Amniotic stem cell (primary cell): ENCODE measurements at places on chromosomes 7 and 10.
A peak's percentile ranks its signal among the peaks of the same experiment; 100 is the strongest.

DNA sequence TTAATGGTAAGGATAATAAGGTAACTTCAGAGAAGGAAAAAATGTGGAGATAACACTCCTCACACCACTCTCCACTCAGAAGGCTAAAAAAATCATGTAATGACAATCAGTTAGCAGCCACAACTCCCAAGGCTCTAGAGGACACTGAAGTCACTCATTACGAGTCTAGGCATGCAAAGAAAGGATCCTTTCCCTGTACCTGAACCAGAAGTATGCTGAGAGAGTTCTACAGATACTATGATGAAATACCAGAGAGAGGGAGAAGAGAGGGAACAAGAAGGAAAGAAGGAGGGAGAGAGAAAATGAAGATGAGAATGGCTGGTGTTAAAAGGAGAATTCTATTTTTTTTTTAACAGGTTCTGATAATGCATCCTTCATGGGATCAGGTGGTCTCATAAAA is 224.3 kb upstream of the PLXNA4 start:
- no peak for DNase-seq

GRCh38 chr7:45387837-45388236 is 186.3 kb upstream of the ADCY1 start:
- DNase-seq: no peak

GRCh38 chr10:93746844-93747284 is 10.9 kb upstream of the LGI1 start:
- DNase-seq: peak; percentile 98

GRCh38 chr7:70744492-70744891 is 387.5 kb upstream of the GALNT17 start:
- no peak for DNase-seq

GRCh38 chr7:30433082-30433481 is 45.5 kb downstream of the NOD1 start:
- no peak for DNase-seq

DNA sequence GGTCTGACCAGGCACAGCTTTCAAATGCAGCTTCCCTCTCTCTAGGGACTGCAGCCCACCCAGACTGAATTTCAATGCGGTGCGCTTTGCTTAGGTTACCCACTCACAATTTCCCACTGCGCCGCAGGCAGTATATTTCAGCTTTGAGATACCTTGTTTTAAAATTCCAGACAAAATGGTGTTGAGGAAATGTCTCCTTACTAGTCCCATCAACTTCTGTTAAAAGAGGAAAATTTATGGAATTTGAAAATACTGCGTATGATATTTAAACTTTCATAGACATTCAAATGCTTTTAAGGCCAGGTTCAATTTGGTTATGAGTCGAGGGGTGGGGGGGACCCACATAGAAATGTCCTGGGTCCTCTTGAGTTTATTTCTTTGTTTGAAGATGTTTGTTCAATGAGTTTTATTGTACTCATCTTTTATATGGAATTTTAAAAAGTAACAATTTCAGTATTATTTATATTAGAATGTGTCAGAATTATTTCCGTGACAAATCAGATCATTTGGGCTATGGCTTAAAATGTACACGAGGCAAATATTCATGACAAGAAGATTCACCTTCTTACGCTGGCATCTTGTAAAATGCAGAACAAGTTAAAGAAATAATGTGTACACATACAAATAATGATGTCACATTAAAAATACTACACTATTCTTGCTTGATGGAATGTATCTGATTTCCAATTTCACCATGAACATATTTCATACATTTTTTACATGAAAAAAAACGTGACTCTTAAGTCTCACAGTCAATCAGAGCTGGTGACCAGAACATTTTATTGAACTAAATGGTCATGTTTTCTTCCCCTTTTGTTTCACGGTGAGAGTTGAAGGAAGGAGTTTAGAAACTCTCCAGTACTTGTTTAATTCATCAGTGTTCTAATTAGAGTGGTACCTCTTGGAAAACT is 1.3 kb downstream of the IKZF1 start:
- no peak for DNase-seq

DNA sequence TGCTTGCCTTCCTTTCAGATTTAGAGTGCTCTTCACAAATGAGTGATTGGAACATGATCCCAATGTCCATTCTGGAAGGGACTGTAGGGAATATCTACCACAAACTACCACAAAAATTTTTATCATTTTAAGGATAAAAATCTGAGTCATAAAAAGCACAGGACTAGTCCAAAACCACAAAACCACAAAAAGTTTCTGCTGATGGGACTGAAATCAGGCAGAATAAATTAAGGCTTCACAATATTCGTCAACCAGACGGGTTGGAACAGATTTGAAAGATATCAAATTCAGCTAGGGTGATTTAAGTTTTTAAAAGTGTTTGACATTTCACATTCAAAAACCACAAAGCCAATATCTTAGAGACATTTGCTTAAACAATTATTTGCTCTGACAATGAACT is 100.1 kb upstream of the PTN start:
- peak; percentile 48 for DNase-seq

GRCh38 chr10:124225467-124226270 is 132.3 kb upstream of the CHST15 start:
- DNase-seq: no peak

- no peak for DNase-seq
Observed at GRCh38 chr7:46604241-46604661, 683.2 kb upstream of the IGFBP3 start.

GRCh38 chr10:48895803-48896195 is 43.8 kb downstream of the LRRC18 start:
- DNase-seq: no peak

DNA sequence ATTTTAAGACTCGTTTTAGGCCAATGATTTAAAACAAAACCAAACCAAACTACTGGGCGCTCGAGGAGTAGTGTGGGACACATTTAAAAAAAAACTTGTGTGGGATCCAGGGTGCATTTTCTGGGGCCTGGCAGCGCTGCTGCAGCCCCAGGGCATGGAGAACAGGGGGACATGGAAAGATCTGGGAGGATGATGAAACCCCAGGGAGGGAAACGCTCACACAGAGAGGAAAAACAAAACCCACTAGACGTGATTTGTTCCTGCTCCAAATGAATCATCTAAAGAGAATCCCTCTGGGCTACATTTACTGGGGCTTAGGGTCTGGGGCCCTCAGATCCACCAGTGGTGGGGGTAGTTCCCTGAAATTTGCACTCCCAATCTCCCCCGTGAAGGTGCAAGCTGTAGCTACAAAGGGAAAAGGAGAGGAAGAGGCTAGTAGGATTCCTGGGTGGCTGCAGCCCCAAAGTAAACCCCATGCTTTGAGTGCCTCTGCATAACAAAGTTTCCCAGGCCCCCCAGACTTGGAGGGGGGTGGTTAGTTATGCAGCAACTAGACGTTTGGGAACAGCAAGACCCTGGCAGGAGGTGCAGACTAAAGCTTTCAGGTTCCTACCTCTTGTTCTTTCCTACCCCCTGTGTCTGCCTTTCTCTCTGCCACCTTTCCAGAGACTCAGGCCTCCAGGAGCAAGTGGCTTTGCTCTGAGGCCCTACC is 14.5 kb upstream of the HOXA13 start:
- DNase-seq: no peak
